ENCODE measurements at places on chromosomes 7 and 10.

- no peak for DNase-seq
Measured at GRCh38 chr10:24419066-24419465, 210.1 kb downstream of the KIAA1217 start.

- no peak for DNase-seq
Measured at GRCh38 chr10:60224066-60224705, 165.5 kb downstream of the ANK3 start.

DNA sequence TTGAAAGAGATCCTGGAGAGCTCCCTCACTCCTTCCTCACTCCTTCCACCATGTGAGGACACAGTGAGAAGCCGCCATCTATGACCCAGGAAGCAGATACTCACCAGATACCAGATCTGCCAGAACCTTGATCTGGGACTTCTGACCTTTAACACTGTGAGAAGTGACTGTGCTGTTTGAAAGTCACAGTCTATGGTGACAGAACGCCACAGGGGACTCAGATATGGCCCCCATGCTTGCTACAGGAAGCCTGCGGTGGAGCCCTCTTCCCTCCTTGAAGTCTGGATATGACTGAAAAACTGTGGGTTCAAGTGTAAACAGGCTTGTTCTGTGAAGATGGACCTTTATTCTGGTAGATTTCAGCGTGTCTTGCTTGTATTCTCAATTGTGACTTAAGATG is 297.8 kb downstream of the KLF6 start:
- no peak for DNase-seq

DNA sequence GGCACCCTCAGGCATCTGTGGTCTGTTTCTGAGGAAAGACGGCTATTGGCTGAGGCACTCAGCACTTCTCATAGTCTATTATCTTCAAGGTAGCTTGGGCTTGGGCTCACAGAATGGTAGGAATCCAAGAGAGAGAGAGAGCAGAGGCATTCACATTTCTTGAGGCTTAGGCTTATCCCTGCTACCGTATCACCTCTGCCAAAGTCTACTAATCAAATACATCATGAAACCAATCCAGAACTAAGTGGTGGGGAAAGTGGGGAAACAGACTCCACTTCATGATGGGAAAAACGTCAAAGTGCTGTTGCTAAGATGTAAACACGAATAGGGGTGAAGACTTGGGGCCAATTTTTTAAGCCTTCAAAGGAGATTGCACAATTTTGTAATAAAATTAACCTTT is 271.1 kb upstream of the SEMA3D start:
- no peak for DNase-seq

DNA sequence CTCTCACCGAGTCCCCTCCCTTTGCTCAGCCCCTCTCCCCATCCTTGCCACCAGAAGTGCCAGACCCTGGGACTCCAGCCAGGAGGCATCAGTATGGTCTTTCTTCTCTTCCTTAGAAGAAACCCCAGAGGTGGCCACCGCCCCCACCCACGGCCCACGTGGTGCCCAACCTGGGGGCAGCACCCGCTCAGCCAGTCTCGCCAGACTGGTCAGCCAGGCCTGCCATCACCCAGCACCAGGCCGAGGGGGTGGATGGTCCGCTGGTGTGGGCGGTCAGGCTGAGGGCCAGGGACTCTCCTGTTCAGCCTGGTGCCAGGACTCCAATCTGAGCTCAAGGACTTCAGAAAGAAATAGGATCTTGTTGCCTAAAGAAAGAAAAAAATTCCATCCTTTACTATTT is 5.8 kb upstream of the CLDN4 start:
- peak; percentile 59 for DNase-seq

- no peak for DNase-seq
Measured at GRCh38 chr7:92625617-92626016, 35.4 kb upstream of the FAM133B start.

DNA sequence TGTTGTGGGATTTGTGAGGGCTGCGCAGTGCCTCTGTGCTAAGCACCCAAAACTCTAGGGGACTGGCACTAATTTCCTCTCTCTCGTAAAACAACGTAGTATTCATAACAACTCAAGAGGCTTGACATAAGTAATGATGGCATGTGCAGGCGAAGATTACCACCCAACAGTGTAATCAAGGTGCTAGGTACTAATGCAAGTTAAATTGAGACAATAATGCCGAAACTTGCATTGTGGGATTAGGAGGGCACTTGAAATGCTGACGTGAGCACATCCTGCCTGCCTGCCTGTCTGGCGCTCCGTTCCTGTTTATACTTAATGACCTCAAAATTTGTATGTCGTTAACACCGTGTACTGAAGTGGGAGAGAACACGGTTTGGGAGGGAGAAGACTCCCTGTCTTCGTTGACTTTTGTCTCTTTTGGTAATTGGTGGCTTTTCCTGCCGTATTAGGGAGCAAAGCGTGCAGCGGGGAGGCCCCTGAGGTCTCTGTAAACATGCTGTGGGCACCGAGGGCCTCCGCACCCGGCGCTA is 139.0 kb downstream of the MGMT start:
- DNase-seq: no peak

DNA sequence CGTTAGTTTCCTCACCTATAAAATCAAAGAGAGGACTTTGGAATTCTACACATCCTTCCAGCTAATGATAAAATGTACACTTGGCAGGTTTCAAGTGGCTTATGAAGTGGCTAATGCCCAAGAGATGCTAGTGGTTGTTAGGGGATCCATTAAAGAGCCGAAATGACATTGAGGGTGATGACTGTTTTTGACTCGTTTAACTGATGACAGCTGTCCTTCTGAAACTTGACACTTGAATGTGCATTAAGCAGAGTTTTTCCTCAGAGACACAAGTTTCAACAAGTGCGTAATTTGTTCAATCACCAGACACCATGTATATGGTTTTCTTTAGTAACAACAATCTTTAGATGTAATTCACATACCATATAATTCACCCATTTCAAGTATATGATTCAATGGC is 1.6 kb upstream of the PRF1 start:
- DNase-seq: no peak

DNA sequence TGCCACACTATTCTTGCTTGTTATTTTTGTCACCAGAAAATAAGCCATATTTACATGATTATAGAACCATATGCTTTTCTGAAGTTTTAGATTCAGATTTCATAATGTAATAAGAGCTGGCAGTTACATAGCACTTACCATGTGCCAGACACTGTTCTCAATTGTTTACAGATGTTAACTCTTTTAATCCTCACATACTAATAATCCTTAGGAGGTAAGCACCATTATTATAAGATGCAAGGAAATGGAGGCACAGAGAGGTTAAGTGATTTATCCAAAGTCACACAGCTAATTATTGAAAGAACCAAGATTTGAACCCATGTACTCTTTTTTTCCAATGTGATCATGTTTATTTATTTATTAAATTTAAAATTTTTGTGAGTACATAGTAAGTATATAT is 57.2 kb downstream of the CREB5 start:
- no peak for DNase-seq

DNA sequence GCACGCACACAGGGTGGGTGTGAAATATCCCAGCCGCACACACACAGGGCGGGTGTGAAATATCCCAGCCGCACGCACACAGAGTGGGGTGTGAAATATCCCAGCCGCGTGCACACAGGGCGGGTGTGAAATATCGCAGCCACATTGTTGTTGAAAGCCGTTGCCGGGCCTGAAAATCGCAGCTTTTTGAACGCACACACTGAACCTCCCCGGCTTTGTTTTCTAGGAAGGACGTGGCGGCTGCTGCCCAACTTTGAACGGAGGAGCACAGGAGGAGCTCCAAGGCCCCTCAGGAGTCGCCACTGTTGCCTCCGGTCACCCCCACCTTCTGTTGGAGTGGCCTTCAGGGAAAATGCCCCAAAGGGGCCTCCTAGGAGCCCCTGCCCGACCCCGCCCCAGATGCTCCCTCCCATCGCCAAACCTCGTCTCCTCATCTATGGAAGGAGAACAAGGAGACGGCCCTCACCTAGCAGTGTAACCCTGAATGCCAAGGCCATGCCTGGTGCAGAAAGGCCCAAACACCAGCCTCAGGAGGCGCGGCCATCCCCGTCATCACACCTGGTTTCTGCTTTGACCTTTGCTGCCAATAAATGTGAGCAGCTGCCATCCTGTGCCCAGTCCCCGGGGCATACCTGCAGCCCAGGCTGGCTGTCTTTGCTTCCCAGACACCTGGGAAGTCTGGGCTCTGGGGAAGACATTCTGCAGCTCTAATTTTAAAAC is 318.6 kb downstream of the PTPRN2 start:
- DNase-seq: no peak

DNA sequence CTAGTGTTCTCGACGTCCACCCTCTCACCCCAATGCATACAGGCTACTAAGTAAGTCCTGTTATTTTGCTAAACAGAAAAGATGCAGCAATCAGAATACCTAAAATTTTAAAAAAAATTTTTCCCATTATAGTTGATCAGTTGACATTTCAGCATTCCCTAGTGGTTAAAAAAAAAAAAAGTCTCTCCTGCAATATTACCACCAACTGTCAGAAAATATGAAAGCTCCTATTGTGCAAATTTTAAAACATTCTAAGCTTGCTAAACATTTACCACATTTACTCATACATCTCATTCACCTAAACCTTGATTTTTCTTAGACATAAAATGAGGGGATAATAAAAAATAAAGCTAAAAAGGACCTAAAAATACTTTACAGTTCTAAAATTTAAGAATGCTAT is 165.6 kb downstream of the AVL9 start:
- DNase-seq: no peak

GRCh38 chr10:77548157-77548556 is 89.5 kb downstream of the KCNMA1 start:
- DNase-seq: no peak

DNA sequence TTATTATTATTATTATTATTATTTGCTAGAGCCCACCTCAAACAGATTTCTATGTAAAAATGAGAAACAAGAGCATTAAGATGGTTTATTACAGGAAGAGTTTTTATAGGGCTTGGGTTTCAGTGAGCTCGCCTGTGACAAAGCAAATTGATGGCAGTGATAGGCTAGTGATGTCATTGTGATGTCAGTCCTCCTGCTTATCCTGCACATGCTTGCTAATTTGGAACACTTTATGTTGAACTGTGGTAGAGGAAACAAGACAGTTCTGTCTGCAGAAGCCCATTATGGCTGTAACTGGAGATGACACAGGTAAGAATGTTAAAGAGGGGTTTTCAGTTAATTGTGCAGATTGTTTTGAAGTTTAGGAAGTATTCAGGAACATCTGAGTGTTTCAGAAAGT is 68.3 kb downstream of the CREM start:
- DNase-seq: no peak

DNA sequence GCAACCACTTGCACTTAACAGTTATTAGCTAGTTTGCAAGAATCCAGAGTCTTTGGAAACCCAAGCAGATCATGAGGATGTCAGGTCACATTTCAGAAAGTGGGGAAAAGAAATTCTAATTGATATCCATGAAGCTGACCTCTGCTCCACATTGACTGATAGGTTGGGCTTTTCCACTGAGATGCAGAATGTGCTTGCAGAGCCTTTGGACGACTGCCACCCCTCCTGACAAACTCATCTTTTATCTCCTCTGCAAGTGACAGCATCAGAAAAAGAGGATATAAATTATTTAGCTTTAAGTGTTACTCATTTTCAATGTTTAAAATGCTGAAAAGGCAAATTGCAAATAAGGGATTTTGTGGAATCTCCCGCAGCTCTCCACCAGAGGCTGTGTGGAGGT is 75.3 kb downstream of the C10orf90 start:
- DNase-seq: no peak

GRCh38 chr7:123719197-123719721 is 29.5 kb downstream of the WASL start:
- no peak for DNase-seq

- no peak for DNase-seq
Measured at GRCh38 chr7:12927635-12928434, 240.4 kb downstream of the ARL4A start.

DNA sequence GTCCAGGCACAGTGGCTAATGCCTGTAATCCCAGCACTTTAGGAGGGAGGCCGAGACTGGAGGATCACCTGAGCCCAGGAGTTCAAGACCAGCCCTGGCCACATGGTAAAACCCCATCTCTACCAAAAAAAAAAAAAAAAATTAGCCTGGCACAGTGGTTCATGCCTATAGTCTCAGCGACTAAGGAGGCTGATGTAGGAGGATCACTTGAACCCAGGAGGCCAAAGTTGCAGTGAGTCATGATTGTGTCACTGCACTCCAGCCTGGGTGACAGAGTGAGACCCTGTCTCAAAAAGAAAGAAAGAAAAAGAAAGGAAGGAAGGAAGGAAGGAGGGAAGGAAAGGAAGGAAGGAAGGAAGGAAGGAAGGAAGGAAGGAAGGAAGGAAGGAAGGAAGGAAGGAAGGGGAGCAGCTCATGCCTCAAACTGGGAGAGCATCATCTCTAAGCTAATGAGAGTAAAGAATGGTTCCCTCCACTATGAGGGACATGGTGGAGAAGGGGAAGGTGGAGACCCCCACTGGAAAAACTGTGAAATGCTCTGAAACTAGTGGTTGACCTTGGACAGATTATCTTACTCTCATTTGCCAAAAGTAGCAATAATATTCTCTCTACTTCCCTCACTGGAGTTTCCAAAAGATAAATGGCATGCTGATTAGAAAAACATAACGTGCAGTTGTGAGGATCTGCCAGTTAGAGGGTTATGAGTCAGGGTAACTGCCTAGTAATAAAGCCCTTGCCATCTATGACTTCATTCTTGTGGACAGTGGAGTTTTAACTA is 16.8 kb downstream of the GIMAP5 start:
- DNase-seq: no peak

- no peak for DNase-seq
Measured at GRCh38 chr10:30509508-30509907, 75.5 kb downstream of the MAP3K8 start.

DNA sequence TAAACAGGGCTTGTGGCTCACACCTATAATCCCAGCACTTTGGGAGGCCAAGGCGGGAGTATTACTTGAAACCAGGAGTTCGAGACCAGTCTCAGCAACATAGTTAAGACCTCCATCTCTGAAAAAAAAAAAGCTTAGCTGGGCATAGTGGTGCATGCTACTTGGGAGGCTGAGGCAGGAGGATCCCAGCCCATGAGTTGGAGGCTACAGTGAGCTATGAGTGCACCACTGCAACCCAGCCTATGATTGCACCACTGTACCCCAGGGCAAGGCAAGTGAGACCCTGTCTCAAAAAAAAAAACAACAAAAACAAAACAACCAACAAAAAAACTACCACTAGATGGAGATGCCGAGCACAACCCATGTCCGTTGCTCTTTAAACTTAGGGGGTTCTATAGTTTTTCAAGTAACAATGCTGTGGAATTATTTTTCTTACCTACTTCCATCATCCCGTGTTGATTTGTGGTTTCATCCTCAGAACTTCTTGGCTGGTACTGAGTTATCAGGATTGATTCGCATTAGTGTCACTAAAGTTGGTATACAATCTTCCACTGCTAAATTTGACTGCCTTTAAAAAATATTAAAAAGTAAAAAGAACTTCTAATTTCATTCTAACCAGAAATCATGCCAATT is 12.2 kb upstream of the REPIN1 start:
- DNase-seq: no peak

GRCh38 chr7:71682841-71683781 is 551.2 kb downstream of the GALNT17 start:
- no peak for DNase-seq

Data from right lobe of liver (tissue), 6 donors.